Activated CD8-positive, alpha-beta memory T cell treated with anti-CD3 and anti-CD28 coated beads for 1 hour (primary cell): ENCODE measurements at places on chromosomes 6 and 20.

GRCh38 chr20:35134472-35134871 lies 12.7 kb downstream of the EDEM2 start:
- no peak for DNase-seq

GRCh38 chr6:11462742-11463397 lies 74.7 kb upstream of the TMEM170B start:
- no peak for DNase-seq

DNA sequence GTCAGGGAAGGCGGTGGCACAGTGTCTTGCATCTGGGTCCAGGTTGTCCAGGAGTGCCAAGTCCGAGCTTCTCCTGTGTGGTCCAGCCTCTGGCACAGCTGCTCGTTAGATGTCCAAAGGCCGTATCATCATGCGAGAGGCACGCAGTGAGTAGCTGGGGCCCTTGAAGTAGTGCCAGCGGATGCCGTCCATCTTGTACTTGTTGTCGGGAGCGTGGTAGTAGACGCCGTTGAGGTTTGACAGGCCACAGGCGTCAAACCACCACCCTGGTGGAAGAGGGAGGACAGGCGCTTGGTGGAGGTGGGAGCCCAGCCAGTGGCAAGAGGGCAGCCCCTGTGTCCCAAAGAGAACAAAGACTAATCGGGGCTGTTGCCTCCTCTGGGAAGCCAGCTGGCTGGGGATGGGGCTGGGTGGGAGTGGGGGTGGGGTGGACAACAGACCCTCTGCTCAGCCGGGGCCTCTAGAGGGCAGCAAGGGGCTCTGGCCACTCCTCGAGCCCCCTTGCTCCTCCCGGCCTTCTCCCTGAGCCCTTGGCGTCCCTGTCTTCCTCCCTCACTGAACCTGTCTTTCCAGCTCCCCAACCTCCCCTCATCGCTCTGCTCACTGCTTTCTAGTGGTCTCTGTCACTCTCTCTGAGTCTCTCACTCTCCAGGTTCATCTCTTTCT lies 39.5 kb downstream of the FAM110A start:
- no peak for DNase-seq

GRCh38 chr6:169723200-169723909 lies 945 bp downstream of the PHF10 start:
- DNase-seq, result peak; percentile 54

DNA sequence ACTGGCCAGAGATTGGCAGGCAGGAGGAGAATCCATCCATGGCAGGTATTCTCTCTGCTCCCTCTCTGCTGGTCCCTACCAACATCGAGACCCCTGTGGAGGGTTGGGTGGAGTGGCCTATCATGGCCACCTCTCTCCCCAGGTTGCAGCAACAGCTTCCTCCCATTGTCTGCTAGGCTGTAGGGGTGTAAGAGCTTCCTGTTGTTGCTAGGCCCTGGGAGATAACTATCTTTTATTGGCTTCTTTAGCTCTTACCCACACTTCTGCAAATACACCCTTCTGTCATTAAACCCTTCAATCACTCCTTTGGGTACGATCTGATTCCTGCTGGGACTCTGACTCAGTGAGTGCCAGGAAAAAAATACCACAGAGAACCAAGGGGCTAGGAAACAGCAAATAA lies 66.6 kb upstream of the FAM184A start:
- no peak for DNase-seq

- DNase-seq, result no peak
Measured at GRCh38 chr6:127686084-127686483, 109.1 kb downstream of the C6orf58 start.

DNA sequence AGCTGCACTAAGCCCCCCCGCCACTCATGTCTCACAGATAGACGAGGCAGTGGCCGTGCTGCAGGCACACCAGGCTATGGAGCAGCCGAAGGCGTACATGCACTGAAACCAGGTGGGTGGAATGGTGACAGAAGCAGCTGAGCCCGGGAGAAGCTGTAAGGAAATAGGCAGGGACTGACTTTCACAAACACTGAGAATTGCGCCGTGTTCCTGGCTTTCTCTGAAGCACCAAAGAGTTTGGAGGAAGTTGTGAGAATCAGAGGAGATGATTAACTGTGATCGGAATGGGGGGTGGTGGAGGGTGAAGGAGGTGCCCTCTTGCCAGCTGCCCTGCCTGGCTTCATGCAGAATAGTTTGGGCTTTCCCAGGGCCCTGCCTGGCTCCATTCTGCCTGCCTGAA lies 21.6 kb downstream of the TOMM34 start:
- DNase-seq, result no peak

DNA sequence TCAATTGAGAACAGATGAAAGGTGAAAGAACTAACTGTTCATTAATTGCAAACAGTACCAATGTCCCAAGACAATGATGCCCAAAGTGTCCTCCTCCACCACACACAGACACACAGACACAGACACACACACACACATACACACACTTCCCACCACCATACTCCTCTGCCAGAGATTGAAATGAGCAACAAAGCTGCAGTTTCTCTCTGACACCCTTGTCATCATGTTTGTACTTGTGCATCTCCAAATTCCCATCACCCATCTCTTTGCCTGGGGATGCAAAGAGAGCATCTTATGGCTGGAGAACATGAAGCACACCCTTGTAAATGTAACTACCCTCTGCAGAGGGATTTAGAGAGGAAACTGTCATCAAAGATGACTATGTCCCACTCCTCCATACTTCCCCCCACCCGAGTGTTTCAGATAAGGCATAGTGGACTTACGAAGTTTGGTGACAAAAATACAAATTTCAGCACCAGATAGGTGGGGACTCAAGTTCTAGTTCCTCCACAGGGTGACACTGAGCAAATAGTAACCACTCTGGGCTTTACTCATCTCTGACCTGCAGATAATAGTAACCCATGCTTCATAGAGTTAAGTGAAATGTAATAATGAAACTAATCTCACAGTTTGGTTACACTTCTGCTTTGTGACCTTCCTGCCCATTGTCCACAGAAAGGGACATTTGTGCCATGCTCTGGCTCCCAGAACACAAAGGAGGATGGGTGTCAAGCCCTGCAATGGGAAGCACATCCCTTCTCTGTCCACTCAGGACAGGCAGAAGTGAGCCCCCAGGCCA lies 8.7 kb downstream of the MAFB start:
- no peak for DNase-seq

- DNase-seq, result no peak
Measured at GRCh38 chr20:38198238-38198861, 33.3 kb upstream of the TGM2 start.

DNA sequence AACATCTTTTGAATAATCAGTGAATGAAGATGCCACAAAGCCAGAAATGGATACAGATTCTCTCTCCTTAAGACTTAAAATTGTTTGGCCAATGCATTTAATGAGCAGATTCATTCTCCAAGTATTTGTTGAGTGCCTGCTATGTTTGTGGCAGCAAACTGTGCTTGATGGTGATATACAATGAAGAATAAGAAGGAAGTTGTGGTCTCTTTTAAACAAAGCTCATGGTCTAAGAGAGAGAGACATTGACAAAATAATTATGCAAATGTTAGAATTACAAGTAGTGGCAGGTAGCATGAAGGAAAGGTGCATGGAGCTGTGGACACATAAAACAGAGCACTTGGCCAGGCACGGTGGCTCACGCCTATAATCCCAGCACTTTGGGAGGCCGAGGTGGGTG lies 28.3 kb downstream of the NFATC2 start:
- no peak for DNase-seq

GRCh38 chr6:30918670-30919069 lies 4.6 kb downstream of the VARS2 start:
- no peak for DNase-seq

DNA sequence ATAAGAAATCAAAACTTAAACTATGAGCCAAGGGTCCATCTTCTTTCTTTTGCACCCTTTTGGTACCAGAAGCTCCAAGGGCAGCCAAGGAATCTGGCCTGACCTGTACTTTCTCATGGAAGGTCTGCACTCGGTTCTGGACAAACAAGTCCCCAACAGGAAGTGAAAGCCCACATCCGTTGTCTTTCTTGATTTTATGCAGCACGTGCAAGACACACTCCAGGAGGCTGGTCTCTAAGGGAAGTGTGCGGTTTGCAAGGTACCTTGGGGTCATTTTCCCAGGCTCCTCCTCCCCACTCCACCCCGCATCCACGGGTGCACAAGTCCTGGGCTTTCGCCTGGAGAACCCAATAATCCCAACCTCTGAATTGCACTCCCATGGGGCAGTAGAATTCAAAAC lies 101.9 kb downstream of the NFATC2 start:
- DNase-seq, result no peak

- no peak for DNase-seq
Measured at GRCh38 chr6:130743175-130743574, 84.0 kb upstream of the SMLR1 start.

- DNase-seq, result no peak
Measured at GRCh38 chr6:169083508-169083874, 170.2 kb downstream of the THBS2 start.

- no peak for DNase-seq
Measured at GRCh38 chr6:122511193-122511924, 39.8 kb upstream of the SERINC1 start.

- DNase-seq, result no peak
Measured at GRCh38 chr6:52125139-52125538, 37.7 kb upstream of the PKHD1 start.
